ENCODE measurements at places on chromosomes 7 and 10. TPM values are rescaled to one million over a fixed set of nuclear protein-coding genes. Genes with fewer than 3 reads are reported as not detected.

Gene CDHR3
- 7.9 TPM for total RNA-seq

Gene TMEM26
- total RNA-seq = 5.1 TPM

Gene ZNF3
- 24.8 TPM for total RNA-seq

Gene BTBD16
- total RNA-seq = 1.3 TPM

Gene EZH2
- 19.2 TPM for total RNA-seq

Gene AQP1
- total RNA-seq = 56.5 TPM

Gene ZNF727
- 0.30 TPM for total RNA-seq

Gene ZCCHC24
- 13.5 TPM for total RNA-seq

Gene TUBAL3
- 0.20 TPM for total RNA-seq

Gene RNLS
- 6.5 TPM for total RNA-seq

Gene CYP3A4
- 2.6 TPM for total RNA-seq

Gene ACBD7
- 0.99 TPM for total RNA-seq

Gene DDC
- total RNA-seq = not detected

Gene SLC18A3
- total RNA-seq = not detected

Gene FOXI2
- total RNA-seq = 0.20 TPM

Gene GPR146
- total RNA-seq = 9.3 TPM

Gene ACTR3C
- 6.3 TPM for total RNA-seq

Data from skin of body (tissue), 3 donors.